ENCODE measurements at places on chromosomes 1 and 21.
A peak's percentile ranks its signal among the peaks of the same experiment; 100 is the strongest.

GRCh38 chr1:166390366-166391033 is 223.7 kb upstream of the FAM78B start:
- no peak for DNase-seq

DNA sequence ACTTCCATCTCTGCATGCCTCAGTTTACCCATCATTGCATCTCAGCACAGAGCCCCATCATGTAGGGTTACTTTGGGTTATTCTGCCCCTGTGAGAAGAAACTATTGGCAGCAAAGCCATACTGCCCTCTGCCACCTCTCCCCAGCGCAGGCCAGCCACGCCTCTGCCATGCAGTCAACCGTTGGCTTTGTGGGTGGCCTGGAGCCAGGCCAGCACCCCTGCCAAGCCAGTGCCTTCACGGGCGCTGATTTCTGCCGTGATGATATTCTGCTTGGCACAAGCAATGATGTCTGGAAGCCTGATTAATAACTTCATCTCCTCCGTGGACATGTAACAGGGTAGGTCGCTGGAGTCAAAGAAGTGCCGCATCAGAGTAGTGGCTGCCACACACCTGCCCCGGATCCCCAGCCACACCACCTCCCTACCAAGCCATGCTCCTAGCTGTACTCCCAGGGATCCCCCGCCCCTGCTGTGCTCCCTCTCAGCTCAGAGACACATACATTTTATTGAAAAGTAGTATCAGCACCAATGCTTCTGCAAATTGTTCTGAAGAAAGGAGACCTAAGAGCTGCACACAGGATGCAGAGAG is 15.0 kb upstream of the CEP85 start:
- DNase-seq: no peak

DNA sequence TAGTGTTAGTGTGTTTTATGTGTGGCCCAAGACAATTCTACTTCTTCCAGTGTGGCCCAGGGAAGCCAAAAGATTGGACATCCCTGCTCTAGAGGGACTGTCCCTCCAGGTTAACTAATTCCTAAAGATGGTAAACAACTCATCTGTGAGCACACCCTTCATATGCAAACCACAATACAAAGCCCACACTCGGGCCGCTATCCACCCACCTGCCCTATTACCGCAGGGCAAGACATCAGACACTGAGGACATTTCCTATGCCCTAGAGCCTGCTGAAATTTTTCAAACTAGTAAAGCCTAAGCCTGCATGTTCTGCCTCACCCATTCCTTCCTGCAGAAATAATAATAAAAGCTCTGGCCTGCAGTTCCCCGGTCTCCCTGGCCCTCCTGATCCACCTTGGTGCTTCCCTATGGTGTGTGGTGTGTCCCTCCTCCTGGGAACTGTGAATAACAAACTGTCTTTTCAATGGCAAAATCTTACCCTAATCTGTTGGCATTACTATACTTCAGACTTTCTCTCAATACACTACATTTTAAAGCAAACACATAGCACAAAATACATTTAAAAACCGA is 39.3 kb upstream of the NTPCR start:
- no peak for DNase-seq

DNA sequence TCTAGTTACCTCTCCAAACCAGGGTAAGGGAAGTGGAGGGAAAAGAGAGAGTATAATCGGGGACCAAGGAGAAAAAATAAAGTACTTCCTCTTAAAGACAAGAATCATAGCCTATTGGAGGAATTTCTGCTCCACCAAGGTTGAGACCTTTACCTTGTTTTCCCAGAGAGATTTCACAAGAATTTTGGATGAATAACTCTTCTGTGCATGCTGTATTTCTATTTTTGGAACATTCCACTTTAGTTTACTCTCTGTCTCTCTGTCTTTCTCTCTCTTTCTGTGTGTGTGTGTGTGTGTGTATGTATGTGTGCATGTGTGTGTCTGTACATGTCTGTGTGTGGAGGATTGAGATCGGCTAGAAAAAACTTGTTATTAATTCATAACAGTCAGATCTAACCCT is 318.4 kb upstream of the RGS18 start:
- DNase-seq: no peak

DNA sequence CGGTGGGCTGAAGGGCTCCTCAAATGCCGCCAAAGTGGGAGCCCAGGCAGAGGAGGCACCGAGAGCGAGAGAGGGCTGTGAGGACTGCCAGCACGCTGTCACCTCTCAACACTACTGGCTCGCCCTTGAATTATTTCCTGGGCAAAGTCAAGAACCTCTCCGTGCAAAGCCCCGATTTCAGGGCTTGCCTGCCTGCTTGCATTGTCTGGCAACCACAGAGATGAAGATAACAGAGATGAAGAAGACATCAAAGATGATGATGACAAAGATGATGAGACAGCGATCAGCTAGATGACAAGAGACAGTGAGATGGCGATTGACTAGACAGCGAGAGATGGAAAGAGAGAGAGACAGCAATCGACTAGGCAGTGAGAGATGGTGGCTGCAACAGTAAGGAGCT is 976.5 kb downstream of the ADGRL2 start:
- no peak for DNase-seq

DNA sequence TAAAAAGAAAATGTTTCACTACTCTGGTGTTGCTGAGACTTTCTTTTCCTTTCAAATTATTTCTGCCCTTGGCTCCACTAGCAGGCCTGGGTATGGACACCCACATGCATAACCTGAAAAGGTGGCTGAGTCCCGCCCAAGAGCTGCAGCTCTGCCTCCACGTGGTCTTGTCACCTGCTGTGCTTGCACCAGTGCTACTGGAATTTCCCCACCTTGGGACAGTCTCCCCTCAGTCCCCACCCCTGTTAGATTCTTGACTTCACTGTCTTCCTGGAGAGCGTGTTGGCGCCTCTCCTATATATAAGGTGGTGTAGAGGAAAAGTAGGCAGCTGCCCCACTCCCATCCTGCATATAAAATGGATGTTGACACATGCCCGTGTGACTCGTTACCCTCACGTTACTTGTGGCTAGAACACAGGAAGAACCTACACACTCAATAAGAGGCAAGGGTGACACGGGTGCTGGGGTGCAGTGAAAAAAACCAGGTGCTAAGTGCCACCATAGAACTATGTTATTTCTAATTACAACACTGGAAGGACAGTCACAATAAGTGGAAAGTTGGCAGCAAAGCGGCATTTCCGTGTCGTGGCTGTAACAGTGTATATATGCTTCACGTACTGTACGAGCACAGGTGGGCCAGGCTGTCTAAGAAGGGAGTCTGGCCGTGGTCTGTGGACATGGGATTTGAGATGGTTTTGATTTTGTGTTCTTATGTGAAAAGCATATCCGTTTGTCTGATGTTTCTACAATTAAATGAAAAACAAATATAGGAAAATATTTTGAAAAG is 61.0 kb downstream of the POFUT2 start:
- no peak for DNase-seq

DNA sequence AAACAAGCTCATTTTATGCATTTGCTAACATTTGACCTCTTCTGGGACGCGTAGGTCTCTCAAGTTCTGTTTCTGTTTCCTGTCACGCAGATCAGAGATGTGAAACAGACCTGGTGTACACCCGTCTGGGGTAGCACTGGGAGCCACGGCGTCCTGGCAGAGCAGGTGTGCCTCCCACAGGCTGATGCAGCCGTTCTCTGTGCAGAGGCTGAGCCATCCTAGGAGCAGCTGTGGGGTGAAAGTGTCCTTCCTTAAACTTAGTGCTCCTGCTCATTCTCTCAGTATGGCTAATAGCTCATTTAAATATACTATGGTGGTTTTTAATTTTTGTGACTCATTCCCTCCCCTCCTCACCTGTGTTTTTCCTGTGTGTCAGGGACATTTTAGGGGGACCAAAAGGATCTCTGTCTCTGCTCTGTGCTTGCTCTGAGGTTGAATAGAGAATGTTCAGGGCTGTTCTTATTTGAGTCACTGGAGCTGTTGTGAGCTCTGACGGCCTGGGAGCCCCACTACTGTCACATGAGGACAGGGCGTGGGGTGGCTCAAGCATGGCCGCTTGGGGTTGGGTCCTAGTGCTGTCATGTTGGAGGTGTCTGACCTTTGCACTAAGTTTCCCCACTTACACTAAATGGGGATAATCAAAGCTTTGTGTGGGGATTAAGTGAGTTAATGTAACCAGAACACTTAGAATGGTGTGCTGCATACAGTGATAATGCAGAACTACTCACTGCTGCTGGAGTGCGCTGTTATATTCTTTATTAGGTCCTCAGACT is 43.0 kb downstream of the GALNT2 start:
- DNase-seq: no peak

DNA sequence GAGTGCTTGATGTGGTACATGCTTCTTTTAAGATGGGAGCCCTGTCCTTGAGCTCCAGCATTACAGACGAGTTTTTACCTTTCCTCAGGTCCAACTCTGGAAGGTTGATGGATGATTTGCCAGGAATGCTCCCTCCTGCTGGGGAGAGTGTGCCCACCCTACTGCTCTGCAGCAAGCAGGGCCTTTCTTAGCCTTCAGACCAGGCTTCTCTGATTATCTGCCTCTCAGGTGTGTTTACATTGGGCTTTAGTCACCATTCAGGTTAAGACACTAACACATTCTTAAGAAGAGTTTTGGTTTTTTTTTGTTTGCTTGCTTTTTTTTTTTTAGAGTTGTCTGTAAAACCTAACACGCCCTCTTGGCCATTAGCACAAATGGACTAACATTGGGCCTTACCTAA is 301.8 kb downstream of the KCNT2 start:
- no peak for DNase-seq

GRCh38 chr21:42221581-42222345 is 2.8 kb downstream of the ABCG1 start:
- DNase-seq: peak; percentile 13

GRCh38 chr21:15199414-15200383 is 134.9 kb upstream of the NRIP1 start:
- no peak for DNase-seq

DNA sequence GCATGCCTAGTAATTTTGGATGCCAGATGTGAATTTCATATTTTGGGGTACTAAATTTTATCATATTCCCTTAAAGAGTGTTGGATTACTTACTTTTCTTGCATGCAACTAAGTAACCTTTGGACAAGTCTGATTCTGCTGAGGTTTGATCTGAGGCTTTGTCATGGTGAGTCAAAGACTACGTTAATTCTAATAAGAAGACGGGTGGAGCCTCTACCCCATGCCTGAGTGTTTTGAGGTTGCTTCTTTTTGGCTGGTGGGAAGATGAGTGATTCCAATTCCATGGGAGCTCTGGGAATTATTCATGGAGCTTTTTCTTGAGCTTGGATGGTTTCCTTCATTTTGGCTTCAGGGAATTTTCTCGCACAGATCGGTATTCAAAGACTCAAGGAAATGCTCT is 11.6 kb upstream of the PCP4 start:
- DNase-seq: no peak

GRCh38 chr1:22206551-22207125 is 63.7 kb upstream of the WNT4 start:
- DNase-seq: no peak

- no peak for DNase-seq
Observed at GRCh38 chr1:178382372-178382771, 114.4 kb downstream of the CLEC20A start.

GRCh38 chr1:22248746-22249145 is 105.8 kb upstream of the WNT4 start:
- DNase-seq: no peak
